ENCODE measurements at places on chromosomes 4 and X. TPM values are rescaled to one million over a fixed set of nuclear protein-coding genes. Genes with fewer than 3 reads are reported as not detected.

NHSL2 gene
- 11.8 TPM for total RNA-seq

- ATAC-seq: no peak
Observed at GRCh38 chr4:150942539-150942938, 72.5 kb downstream of the LRBA start.

GJB1 gene
- not detected for total RNA-seq

DNA sequence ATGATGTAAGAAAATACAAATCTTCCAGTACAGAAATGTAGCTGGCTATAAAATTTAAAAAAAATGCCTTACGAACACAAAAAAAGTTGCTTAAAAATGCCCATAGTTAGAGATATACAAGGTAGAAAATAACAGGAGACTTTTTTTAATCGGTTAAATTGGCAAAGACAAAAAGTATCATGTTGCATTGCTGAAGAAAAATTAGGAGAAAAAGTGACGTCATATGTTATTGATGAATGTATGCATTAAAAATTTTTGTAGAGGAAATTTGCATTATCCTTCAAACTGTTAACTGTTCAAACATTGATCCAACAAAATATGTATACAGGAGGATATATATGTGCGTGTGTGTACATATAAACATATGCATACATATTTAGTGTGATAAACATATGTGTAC lies 1634.4 kb upstream of the PCDH7 start:
- no peak for ATAC-seq

DNA sequence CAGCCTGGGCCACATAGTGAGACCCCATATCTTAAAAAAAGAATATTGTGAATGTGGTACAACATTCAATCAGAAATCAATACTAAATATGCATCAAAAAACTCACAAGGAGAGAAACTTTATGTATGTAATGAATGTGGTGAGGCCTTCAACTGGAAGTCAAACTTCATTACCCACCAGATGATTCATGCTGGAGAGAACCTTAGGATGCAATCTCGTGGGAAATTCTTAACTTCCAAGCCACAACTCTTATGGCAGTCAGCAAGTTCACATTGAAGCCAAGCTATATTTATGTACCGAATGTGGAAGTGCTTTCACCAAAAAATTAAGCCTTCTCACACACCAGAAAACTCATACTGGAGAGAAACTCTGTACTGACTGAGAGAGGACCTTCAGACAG lies 84.5 kb upstream of the UXT start:
- no peak for ATAC-seq

DNA sequence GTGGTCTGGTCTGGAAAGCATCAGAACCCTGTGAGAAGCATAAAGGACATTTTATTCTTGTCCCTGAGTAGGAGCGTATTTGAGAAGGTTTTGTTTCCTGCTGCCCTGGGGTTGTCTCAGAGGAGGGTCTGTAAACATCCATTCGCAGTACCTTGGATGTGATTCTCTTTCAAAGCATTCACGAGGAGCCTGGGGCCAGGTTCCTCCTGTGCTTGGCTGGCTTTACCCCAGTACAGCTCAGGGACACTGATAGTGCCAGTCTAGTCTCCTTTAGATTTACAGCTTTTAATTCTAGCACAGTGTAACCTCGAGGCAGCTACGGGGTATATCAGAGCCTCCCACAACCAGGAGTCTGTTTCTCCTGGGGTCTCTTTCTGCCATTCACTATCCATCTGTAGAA lies 2.7 kb downstream of the CLRN2 start:
- no peak for ATAC-seq

- peak; percentile 19 for ATAC-seq
Observed at GRCh38 chr4:190020790-190021717, 6.0 kb downstream of the FRG2 start.

Measured in gastroesophageal sphincter (tissue), 4 donors.